Stimulated activated CD4-positive, alpha-beta T cell treated with anti-CD3 and anti-CD28 coated beads, Interleukin-2, amount 100 ng/mL, for 4 hours (primary cell): ENCODE measurements at places on chromosomes 16 and 17.

DNA sequence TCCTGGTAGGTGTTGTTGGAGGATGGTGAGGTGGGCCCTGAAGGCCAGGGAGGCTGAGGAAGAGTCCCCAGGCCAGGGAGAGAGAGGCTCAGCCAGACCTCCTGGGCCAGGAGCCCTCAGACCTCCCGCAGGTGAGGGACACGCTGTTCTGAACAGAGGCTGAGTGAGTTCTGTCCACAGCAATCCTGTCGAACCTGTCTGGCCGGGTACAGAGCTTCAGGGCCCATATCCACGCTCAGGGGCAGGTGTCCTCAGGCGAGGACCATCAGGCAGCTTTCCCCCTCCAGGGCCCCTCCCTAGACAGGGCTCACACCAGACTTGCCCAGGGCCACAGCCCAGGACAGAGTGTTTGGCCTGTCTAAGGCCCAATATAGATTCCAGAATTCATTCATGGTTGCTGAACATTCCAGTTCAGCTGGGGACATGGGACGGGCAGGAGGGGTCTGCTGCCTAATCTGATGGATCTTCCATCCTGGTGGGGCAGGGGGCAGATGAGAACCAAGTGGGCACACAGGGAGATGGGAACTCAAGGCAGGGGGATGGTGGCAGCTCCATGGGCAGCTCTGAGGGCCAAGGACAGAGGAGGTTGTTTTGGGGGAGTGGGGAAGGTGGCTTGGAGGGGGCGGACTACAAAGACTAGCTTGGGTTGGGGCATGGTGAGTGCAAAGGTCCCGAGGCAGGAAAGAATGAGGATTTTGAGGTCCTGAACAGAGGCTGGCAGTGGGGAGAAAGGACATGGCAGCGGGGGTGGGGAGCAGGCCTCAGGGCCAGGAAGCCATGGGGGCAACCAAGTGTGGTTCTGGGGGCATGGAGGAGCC is 23.4 kb upstream of the MPRIP start:
- no peak for DNase-seq

DNA sequence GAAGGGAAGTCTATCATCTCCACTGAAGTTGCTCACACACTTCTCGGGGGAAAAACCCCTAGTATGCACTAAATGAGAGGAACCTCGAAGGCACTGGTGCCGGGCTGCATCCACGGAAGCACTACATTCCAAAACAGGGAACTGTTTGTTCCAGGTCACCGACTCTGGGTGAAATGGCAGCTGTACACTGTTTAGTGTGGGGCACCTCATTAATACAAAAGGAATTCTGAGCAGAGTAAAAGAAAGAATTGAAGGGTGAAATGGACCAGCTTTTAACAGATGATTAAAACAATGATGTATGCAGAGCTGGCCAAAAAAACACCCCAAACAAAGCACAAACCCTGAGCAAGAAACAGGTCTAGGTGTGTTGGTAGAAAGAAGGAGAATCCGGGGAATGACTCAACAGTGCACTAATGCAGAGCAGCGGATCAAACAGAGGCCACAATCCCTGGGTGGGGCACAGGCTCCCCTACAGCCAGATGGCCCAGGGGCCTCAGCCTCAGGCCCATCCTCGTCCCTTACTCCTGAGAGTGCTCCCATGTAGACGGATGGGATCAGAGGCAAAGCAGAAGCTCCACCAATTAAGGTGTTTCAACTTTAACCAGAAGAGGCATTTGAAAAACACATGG is 161.5 kb downstream of the ZFHX3 start:
- DNase-seq = no peak

DNA sequence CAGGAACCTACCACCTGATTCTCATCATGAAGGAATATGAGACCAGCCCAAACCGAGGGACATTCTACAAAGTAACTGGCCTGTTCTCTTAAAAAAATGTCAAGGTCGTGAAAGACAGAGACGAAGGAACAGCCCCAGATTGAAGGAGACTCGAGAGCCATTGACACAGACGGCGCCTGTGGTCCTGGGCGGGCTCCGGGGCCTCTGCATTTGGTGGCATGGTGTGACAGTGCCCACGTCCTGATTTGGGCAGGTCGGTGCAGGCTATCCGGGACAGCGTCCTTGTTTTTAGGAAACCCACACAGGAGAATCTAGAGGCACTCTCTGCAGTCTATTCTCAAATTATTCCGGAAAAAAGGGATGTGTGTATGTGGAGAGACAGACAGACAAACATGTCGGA is 64.1 kb downstream of the ADCY9 start:
- DNase-seq = no peak

DNA sequence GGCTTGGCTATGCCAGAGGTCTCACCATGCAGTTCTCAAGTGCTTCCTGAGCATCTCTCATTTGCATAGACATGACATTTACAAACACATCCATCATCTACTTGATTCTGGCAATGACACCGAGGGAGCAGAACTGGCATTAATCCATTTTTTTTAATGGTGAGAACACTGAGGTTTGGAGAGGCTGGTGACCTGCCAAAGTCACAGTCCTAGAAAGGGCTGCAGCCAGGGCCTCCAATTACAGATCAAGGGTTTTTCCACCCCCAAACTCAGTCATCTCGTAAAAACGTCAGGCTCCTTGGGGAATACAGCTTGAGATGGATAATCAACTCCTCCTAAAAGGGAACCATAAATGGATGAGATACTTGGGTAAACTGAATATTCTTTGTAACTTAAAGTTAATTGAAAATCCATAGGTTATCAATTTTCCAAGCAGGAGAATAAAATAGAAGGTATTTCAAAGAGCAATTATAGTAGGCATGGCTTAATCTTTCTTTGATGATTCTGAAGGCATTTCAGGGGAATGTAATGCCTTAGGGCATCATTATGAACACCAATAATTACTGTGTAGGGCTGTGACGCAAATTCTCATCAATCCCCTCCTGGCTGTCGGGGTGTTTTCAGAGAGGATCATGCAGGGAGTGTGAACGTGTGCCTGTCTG is 9.4 kb upstream of the MEOX1 start:
- no peak for DNase-seq
